T-cell (primary cell): ENCODE measurements at places on chromosomes 3 and 15.

DNA sequence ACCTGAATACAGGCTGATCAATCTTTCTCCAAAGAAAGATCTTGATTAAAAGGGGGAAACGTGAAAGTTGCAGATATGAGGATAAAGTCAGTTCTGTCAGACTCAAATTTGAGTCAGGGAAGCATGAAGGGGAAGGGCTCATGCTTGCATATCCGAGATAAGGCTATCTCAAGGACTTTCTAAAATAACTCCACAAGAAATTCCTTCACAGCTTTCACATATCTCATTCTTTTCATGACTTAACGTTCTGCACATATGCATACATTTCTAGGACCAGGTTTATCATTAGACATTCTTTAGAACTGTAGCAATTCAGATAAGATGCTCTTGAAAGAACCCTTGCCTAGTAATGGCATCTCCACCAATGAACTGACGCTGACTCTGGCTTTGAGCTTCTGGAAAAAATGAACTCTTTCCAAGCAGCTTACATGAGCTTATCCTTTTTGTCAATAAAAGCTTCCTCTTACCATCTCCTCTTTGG is 15.9 kb downstream of the SH3GL3 start:
- DNase-seq: no peak

DNA sequence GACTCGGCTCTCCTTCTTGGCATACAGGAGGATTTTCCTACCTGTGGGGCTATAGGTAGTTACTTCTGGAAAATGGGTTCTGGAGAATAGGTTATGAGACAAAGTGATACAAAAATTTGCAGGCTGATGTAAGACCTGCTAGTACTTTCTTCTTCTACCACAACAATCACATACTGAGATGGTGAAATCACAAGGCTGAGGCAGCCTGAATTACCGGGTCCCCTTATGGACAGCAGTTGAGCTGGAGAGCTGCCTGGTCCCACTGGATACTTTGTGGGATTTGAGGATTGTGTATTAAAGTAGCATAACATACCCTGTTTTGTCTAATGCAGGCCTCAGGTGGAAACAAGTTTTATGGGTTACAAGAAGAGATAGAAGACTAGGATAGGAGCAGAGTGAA is 86.5 kb upstream of the FAM98B start:
- no peak for DNase-seq

GRCh38 chr15:93587059-93587521 is 498.1 kb upstream of the RGMA start:
- no peak for DNase-seq

GRCh38 chr3:169623971-169624370 is 39.5 kb downstream of the MECOM start:
- DNase-seq: no peak

DNA sequence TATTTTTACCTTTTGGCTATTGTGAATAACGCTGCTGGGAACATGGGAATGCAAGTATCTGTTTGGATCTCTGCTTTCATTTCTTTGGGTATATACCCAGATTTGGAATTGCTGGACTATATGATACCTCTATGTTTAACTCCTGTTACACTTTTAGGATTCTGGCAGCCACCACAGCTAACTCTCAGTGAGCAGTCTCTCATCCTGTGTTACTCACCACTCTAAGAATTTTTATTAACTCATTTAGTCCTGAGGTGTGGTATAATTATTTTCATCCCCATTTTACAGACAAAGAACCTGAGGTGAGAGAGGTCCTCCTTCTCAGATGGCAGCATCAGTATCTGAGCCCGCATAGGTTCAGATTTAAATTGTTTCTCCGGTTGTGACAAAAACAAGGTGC is 1.1 kb downstream of the SPATA12 start:
- DNase-seq: no peak

DNA sequence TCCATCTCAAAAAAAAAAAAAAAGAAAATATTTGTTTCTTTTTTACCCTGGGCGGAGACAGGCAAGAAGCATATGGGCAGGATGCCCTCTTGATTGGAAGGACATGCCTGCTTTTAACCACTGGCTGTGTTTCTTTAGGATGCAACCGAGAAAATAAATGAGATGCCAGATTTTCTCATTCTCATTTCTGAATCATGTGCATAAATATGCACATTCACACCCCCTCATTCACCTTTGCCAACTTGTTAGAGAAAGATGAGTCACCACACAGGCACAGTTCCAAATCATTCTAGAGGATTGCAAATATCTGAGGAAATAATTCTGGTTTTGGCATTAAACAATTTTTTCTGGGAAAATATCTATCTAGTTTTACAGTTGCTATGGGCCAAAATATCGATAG is 3.3 kb downstream of the LIPH start:
- no peak for DNase-seq

DNA sequence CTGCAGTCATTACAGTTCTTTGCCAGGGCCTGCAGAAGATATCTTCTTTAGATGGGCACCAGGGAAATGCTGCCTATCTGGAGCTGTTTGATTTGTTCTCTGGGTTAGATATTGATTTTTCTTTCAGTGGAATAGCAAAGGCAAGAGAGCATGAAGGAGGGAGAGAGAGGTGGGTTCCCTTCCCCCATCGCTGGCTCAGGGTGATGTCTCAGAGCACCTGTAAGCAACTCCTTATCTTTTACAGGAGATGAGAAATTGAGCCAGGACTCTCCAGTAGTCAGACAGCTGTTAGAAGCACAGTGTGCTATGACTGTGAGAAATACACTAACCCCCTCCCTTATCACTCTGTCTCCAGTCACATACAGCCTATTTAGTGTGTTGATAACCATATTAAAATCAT is 89.3 kb upstream of the SLC24A5 start:
- no peak for DNase-seq

DNA sequence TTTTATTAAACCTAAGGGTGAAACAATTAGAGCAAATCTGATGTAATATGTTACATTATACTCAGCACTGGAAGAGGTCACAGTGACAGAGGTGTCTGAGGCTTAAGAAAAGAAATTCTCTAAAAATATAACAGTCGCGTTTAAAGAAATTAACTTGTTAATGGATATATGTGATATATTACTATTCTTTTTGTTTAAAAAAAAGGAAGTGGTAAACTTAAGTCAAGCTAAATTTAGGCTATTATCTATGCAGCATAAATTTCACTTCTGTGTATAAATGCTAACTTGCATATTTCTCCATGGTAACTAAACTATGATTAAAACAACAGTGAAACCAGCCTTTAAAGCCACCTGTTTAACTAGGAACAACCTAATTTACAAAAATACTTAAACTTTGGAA is 191.3 kb downstream of the FOXP1 start:
- no peak for DNase-seq

DNA sequence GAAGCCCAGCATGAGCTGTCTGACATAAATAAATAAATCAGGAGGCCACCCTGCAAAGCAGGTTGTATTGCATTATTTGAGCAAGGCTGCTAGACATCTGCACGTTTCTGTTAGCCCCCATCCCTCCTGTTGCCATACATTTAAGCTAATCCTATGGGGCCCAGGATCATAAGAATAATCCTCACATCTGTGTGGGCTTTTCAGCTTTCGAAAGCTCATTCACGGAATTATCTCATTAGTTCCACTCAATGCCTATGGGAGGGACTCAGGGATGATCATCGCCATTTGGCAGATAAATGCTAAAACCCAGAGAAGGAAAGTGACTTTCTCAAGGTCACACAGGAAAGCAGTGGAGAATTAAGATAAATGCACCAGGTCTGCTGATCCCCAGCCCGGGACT is 123.4 kb downstream of the TLE3 start:
- DNase-seq: no peak

DNA sequence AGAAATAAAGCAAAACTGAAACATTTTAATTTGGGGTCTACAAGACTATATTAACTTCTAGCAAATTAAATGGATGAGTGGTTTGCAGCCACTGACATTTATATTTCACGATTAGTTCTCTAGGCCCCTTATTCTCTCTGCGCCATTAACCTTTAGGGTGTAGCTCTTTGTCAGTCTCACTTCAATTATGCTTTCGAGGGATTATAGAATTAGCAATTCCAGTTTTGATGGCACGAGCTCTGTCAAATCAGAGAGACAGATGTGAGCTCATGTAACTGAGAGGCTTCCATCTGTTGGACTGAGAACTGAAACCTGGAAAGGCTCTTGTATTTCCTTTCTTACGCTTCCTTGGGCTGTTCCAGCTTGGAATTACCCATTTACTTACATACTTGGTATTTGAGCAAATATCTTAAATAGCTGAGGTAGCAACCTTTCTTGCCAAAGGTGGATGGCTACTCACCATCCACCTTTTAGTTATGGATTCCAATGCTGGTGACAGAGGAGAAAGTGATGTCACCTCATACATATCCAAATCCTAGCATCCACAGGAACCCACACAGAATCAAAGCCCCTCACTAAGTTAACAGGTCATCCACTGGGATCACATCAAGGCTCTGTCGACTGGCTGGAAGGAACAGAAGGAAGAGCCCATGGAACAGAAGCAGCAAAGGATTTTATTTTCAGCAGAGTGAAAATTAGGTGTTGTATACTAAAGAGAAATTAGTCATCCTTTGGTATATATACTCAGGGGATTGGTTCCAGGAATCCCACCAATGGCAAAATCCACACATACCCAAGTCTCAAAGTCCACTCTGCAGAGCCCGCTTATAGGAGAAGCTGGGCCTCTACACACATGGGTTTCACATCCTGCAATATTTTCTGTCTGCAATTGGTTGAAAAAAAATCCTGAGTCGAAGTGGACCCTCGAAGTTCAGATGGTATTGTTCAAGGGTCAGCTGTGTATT is 20.8 kb downstream of the VGLL4 start:
- no peak for DNase-seq

- no peak for DNase-seq
Observed at GRCh38 chr3:128763967-128764366, 38.0 kb downstream of the RAB7A start.

- DNase-seq: no peak
Observed at GRCh38 chr15:87349181-87349580, 907.4 kb downstream of the NTRK3 start.

DNA sequence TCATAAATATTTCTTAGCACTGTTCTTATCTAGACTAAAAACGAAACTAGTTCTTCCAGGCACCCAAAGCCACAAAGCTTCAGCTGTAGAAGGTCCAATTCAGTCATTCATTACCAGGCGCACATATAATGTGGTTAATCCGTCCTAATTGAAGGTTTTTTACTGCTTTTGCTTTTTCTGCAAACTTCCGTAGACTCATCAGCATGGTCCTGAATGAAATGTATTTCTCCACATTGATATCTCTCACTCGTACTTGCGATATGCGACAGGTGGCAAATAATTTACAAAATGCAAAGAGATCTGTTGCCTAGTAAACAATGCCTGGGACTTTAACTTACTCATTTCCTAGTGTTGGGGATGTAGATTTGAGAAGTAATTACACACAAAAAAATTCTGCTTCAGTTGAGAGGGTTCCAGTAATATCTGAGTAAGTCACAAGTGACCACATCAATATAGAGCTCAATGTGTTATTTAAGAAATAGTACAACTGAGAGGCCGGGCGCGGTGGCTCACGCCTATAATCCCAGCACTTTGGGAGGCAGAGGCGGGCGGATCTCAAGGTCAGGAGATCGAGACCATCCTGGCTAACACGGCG is 75.0 kb upstream of the MBNL1 start:
- DNase-seq: peak; percentile 29

DNA sequence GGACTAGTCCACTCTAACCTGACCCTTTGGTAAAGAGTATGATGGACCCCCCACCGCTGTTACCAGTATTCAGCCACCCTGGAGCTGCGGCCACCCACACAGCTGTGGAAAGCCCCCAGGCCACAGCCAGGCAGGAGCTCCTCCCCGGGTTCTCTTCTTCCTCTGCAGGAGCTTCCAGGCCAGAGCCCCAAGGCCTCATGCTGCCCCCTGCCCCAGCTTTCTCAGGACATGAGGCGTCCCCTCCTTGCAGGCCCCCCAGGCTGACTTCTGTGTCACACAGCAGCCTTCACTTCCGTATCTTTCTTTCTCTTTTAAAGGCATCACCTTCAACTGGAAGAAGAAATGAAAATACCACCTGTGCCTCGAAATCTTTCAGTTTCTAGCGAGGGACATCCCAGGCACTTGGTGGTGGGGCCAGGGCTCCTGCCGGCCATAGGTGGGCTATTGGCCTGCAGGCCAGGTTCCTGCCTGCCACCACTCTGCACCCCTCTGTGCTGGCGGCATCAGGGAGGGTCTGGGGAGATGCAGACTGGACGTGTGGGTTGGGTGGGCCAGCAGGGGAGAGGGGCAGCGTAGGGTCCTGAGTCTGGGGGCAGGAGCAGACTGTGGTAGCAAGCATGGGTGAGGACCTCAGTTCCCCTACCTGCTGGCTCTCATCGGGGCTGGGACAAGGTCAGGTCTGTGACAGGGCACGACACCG is 19.9 kb downstream of the KLF13 start:
- DNase-seq: no peak

DNA sequence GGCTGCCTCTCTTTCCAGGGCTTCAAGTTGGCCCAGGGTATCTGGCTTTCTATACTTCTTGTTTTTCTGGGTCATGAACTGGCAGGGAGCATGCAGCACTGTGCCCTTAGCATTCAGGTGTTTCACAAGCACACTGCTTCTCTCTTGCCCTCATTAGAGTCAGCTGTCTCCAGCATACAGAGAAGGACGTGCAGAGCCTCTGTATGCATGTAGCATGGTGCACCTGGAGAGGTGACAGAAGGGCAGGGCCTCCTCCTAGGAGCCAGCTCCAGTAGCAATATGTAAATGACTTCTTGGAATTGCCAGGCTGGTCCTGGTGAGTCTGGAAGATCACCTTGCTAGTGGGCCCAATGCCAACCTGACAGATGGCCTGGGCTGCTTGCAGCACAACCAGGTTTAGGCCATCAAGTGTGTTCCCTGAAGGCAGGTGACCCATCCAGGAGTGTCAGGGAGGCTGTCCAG is 44.8 kb upstream of the ATP2C1 start:
- DNase-seq: no peak

DNA sequence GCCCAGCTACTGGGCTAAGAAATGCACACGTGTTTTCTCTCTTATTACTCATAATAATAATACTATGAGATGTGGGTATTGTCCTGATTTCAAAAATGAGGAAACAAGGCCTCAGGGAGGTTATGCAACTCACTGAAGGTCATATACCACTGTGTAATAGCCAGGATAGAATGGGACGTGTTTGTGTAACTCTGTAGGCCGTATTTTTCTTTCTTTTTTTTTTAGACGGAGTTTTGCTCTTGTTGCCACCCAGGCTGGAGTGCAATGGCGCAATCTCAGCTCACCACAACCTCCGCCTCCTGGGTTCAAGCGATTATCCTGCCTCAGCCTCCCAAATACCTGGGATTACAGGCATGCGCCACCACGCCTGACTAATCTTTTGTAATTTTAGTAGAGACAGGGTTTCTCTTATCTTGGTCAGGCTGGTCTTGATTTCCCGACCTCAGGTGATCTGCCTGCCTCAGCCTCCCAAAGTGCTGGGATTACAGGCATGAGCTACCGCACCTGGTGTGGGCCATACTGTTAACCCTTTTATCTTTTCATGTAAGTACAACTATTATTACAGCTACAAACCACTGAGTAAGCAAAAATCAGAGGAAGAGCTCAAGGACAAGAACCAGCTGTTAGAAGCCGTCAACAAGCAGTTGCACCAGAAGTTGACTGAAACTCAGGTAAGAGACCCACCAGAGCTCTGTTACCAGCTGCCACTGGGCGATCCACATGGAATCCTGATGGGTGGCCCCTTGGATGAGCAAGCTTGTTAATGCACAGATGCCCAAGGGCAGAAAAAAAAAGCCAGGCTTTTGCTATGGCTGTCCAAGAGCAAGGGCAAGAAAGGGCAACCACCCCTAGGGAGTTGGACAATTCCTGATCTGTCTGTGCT is 6.7 kb downstream of the KNSTRN start:
- DNase-seq: no peak
